ENCODE measurements at places on chromosomes 6 and 20. TPM values are rescaled to one million over a fixed set of nuclear protein-coding genes. Genes with fewer than 3 reads are reported as not detected.

GRCh38 chr20:60249436-60249835, 291.2 kb downstream of the CDH26 start:
- DNase-seq = no peak
- H3K27me3 ChIP-seq = peaks cover 48% of the 10 kb centered on the region
- no peaks in the 10 kb centered on the region for H3K4me1 ChIP-seq
- H3K36me3 ChIP-seq = no peaks in the 10 kb centered on the region

DNA sequence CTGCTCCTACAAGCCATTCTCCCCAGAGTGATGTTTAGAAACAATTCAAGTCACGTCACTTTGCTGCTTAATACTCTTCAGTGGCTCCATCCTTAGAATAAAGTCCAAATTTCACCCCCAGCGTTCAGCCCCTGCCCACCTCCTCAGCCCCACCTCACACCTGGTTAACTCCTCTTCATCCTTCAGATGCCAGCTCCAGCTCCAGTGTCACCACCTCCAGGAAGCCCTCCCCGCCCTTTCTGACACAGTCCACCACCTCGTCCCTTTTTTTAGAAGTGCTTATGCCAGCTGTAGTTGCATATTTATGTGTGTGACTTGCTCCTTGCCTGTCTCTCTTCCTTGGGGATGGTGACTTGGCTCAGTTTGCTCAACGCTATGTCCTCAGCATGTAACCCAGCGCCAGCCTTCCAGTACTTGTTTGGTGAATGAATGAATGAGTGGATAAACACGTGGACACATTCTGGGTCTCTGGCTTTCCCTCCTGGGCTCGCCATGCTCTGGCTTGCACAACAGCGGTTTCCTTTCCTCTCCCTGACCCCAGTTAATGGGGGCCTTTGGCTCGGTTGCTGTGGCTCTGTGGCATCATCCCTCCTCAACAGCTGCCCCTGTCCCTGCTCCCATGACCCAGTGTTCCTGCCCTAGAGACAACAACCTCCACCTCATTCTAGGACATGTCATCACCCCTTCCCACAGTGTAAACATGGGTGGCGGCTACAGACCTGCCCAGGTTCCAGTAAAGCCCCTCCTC, 3.7 kb upstream of the IP6K3 start:
- peaks cover 36% of the 10 kb centered on the region for H3K4me1 ChIP-seq
- no peak overlapping the region for H3K4me3 ChIP-seq
- DNase-seq = no peak
- H3K27ac ChIP-seq = no peak overlapping the region
- H3K36me3 ChIP-seq = no peaks in the 10 kb centered on the region

GRCh38 chr20:60136645-60137401, 178.6 kb downstream of the CDH26 start:
- peaks cover 6% of the 10 kb centered on the region for H3K4me1 ChIP-seq
- no peaks in the 10 kb centered on the region for H3K27me3 ChIP-seq
- no peak overlapping the region for H3K4me3 ChIP-seq
- H3K36me3 ChIP-seq = no peaks in the 10 kb centered on the region
- H3K27ac ChIP-seq = no peak overlapping the region

- H3K27me3 ChIP-seq = no peaks in the 10 kb centered on the region
- H3K4me1 ChIP-seq = no peaks in the 10 kb centered on the region
- DNase-seq = no peak
- no peak overlapping the region for H3K27ac ChIP-seq
- no peak overlapping the region for H3K4me3 ChIP-seq
Observed at GRCh38 chr6:144497650-144498049, 212.5 kb downstream of the UTRN start.

GRCh38 chr6:22236626-22237414, 60.0 kb downstream of the PRL start:
- peaks cover 9% of the 10 kb centered on the region for H3K4me1 ChIP-seq
- no peak overlapping the region for H3K27ac ChIP-seq
- no peak overlapping the region for H3K4me3 ChIP-seq

DNA sequence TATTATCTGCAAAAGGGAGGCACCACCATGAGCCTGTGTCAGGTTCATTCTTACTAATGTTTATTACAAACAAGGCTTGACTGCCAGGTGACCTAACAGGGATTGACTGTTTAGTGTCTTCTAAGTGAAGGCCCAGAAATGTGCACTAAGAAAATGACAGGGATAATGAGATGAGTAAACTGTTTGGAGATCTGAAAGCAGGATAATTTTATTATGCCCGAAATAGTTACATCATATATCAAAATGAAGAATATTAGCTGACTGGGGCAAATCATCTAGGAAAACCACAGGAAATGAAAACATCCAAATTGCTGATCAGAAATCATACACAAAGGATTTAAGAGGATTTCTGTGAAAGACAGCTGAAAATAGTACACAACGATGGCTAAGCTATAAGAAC, 516.7 kb downstream of the HDGFL1 start:
- peak overlapping the region; percentile 10 for H3K27ac ChIP-seq
- H3K4me3 ChIP-seq = no peak overlapping the region
- no peaks in the 10 kb centered on the region for H3K27me3 ChIP-seq
- DNase-seq = no peak
- peaks cover 40% of the 10 kb centered on the region for H3K4me1 ChIP-seq
- H3K36me3 ChIP-seq = peaks cover 3% of the 10 kb centered on the region

DNA sequence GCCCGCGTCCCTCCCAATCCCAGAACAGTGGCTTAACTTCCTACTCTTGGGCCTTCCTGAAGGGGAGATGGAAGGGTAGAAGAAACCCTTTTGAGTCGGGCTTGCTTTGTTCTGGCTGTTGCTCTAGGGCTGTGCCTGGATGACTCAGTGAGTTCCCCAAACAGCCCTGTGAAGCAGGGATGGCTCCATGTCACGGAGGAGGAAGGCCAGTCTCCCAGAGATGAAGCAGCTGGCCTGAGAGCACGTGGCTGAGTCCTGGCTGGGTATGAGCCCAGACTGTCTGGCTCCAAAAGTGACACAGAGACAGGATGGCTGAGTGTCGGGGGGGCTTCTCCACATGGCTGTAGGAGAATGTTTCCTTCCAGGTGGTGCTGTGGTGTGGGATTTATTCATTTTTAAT, 4.6 kb downstream of the SYTL3 start:
- H3K27me3 ChIP-seq = no peaks in the 10 kb centered on the region
- no peaks in the 10 kb centered on the region for H3K36me3 ChIP-seq
- DNase-seq = peak; percentile 54
- H3K27ac ChIP-seq = peak overlapping the region; percentile 87
- H3K4me3 ChIP-seq = no peak overlapping the region
- H3K4me1 ChIP-seq = peaks cover 35% of the 10 kb centered on the region

GRCh38 chr6:27130668-27131428, 116.7 kb upstream of the PRSS16 start:
- no peaks in the 10 kb centered on the region for H3K36me3 ChIP-seq
- no peak overlapping the region for H3K4me3 ChIP-seq
- no peak for DNase-seq
- no peak overlapping the region for H3K27ac ChIP-seq
- H3K4me1 ChIP-seq = peaks cover 23% of the 10 kb centered on the region

DNA sequence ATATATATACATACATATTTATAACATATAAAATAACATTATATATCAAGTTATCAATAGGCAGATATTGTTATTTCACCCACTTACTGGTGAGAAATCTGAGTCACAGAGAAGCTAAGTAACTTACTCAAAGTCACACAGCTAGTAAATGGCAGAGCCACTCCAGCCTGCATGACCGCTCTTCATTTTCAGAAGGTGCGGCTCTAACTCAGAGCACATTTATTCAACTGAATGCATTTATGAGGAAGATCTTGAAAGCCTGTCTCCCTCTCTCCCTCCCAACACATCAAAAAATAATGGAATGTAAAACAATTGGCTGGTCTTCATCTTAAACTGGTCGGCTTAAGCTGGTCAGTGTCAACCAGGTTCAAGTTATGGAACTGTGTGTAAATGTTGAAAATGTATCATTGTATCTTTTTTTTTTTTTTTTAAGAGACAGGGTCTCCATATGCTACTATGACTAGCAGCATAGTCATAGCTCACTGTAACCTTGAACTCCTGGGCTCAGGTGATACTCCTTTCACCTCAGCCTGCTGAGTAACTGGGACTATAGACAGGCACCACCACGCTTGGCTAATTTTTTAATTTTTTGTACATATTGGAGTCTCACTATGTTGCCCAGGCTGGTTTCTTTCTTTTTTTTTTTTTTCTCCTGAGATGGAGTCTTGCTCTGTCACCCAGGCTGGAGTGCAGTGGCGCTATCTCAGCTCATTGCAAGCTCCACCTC, 70.7 kb upstream of the NCOA3 start:
- no peak overlapping the region for H3K4me3 ChIP-seq
- peaks cover 11% of the 10 kb centered on the region for H3K4me1 ChIP-seq
- no peak for DNase-seq
- H3K27me3 ChIP-seq = no peaks in the 10 kb centered on the region
- H3K36me3 ChIP-seq = peaks cover 10% of the 10 kb centered on the region

DNA sequence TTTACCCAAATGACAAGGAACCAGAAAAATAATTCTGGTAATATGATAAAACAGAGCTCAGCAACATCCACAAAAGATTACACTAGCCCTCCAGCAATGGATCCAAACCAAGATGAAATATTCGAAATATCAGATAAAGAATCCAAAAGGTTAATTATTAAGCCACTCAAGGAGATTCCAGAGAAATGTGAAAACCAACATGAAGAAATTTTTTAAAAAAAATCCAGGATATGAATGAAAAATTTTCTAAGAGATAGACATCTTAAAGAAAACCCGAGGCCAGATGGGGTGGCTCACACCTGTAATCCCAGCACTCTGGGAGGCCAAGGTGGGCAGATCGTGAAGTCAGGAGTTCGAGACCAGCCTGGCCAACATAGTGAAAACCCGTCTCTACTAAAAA, 124.4 kb downstream of the CDK19 start:
- peaks cover 24% of the 10 kb centered on the region for H3K36me3 ChIP-seq
- H3K4me1 ChIP-seq = peaks cover 9% of the 10 kb centered on the region
- no peak overlapping the region for H3K4me3 ChIP-seq

GRCh38 chr6:31122791-31123706, 2.8 kb upstream of the CDSN start:
- no peak overlapping the region for H3K4me3 ChIP-seq
- H3K36me3 ChIP-seq = no peaks in the 10 kb centered on the region
- H3K27me3 ChIP-seq = peaks cover 9% of the 10 kb centered on the region
- peaks cover 34% of the 10 kb centered on the region for H3K4me1 ChIP-seq
- H3K27ac ChIP-seq = peak overlapping the region; percentile 96
- peak; percentile 67 for DNase-seq

GRCh38 chr20:63082308-63082938, 75.7 kb upstream of the BHLHE23 start:
- H3K4me3 ChIP-seq = no peak overlapping the region
- no peak overlapping the region for H3K27ac ChIP-seq
- H3K36me3 ChIP-seq = no peaks in the 10 kb centered on the region
- peaks cover 46% of the 10 kb centered on the region for H3K27me3 ChIP-seq
- H3K4me1 ChIP-seq = no peaks in the 10 kb centered on the region

- no peaks in the 10 kb centered on the region for H3K4me1 ChIP-seq
- DNase-seq = no peak
- no peaks in the 10 kb centered on the region for H3K36me3 ChIP-seq
- H3K27ac ChIP-seq = no peak overlapping the region
Observed at GRCh38 chr20:61692479-61692878, 373.2 kb downstream of the TAF4 start.

- no peak overlapping the region for H3K27ac ChIP-seq
- H3K4me1 ChIP-seq = no peaks in the 10 kb centered on the region
- DNase-seq = no peak
- no peaks in the 10 kb centered on the region for H3K27me3 ChIP-seq
Observed at GRCh38 chr6:16635810-16636602, 125.3 kb downstream of the ATXN1 start.

Gene SSTR4
- total RNA-seq = not detected

Gene HFE
- total RNA-seq = 8.3 TPM

Gene FAM83D
- total RNA-seq = 11.5 TPM

Gene BANF2
- not detected for total RNA-seq

Gene ULBP2
- 0.23 TPM for total RNA-seq

Gene TMEM217
- 2.0 TPM for total RNA-seq

Gene OR12D1
- total RNA-seq = not detected

Gene CLPSL2
- total RNA-seq = not detected

Gene PAK5
- total RNA-seq = 0.42 TPM

Gene CTNNBL1
- 59.0 TPM for total RNA-seq

Gene UQCC2
- 79.6 TPM for total RNA-seq
